Activated T-cell treated with anti-CD3 and anti-CD28 coated beads, Interleukin-2, amount 50 U/mL, for 72 hours (primary cell): ENCODE measurements at places on chromosomes 7 and 10. TPM values are rescaled to one million over a fixed set of nuclear protein-coding genes. Genes with fewer than 3 reads are reported as not detected.

DNA sequence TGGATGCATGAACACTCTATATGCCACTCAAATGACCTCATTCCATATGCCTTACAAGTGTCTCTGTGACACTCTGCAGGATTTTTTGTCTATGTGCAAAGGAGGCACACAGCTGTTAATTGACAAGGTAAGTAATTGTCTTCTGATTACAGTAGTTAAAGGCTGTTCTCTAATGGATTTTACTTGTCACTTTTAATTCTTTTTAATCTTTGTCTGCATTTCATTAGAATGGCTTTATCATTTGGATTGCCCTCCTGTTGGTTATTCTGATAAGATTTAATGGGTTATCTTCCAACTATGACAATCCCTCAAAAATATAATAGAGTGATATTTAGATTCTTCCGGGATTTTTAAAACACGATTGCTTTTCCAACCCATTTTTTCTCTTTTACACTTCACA lies 290.0 kb upstream of the TEX47 start:
- DNase-seq, result no peak

- no peak for DNase-seq
Observed at GRCh38 chr10:21135023-21135931, 238.2 kb upstream of the NEBL start.

DNA sequence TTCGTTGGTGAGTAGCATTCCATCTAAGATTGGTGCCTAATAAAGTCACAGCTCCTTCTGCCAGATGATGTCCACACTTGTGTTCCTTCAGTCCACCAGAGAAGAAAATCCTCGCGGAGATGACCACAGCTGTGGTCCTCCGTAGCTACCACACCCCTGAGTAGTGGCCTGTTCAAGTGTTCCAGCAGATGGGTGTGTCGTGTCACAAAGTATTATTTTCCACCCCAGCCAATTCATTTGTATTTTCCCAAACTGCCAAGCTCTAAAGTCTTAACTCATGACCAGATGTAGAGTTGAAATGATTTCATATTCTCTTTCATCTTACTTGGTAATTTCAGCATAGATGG lies 251.3 kb upstream of the TCF7L2 start:
- no peak for DNase-seq

- no peak for DNase-seq
Observed at GRCh38 chr10:14926722-14927416, 27.0 kb downstream of the DCLRE1C start.

DNA sequence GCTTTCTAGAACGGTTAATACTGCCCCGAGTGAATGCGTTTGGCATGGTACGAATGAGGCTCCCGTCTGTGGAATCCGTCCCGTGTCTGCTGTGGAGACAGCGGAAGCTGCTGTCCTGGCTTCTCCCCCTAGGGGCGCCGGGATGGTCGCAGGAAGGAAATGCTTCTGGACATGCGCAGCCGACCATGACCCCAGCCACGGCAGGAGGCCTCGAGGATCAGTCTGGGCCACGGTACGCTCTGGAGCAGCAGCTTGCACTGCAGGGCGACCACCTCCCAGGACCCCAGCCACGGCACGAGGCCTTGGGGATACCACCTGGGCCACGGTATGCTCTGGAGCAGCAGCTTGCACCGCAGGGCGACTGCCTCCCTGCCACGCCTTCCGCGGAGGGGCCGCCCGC lies 107.9 kb downstream of the CYTH3 start:
- DNase-seq, result no peak

Gene VPS50
- total RNA-seq, result 23.4 TPM
